Stimulated activated CD4-positive, alpha-beta T cell treated with anti-CD3 and anti-CD28 coated beads, Interleukin-15, amount 100 ng/mL, for 24 hours (primary cell): ENCODE measurements at places on chromosomes 16 and 17.

GRCh38 chr16:1789643-1790045 is 3.9 kb downstream of the IGFALS start:
- DNase-seq = peak; percentile 1

GRCh38 chr17:31158746-31159377 is 64.1 kb downstream of the NF1 start:
- no peak for DNase-seq

GRCh38 chr16:65119901-65120401 is 1.9 kb downstream of the CDH11 start:
- DNase-seq = no peak

GRCh38 chr16:1596516-1596915 is 15.4 kb downstream of the IFT140 start:
- no peak for DNase-seq

DNA sequence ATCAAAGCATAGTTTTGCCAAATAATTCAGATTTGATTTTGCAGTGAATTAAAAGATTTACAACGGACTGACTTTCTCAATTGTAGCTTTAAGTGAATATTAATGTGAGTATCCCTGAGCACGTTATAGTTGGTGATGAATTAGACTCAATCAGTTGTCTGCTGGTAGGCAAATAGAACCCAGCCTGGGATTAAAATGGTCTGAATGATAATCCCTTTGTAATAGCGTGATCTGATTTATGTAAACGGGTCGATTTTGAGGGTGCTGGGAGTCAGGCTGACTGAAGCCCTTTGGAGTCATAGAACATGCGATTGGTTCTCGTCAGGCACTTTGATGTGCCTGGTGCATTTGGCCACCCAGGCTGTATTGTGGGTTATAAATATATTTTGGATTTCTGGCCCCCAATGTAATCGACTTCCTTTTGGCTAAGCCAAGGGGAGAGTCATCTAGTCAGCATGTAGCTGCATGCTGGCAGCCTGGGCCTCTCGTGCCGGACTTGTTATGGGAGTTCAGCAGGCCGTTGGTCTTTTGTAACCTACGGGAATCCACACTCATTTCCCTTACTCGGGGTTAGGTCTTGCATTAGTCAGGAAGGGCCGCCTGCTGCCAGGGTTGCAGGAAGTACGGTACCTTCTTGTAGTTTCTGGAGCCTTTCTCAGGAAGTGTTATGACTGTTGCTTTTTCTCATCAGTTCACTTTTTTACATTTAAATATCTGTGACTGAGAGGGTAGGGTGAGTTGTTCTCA is 5.4 kb downstream of the PGS1 start:
- peak; percentile 83 for DNase-seq

DNA sequence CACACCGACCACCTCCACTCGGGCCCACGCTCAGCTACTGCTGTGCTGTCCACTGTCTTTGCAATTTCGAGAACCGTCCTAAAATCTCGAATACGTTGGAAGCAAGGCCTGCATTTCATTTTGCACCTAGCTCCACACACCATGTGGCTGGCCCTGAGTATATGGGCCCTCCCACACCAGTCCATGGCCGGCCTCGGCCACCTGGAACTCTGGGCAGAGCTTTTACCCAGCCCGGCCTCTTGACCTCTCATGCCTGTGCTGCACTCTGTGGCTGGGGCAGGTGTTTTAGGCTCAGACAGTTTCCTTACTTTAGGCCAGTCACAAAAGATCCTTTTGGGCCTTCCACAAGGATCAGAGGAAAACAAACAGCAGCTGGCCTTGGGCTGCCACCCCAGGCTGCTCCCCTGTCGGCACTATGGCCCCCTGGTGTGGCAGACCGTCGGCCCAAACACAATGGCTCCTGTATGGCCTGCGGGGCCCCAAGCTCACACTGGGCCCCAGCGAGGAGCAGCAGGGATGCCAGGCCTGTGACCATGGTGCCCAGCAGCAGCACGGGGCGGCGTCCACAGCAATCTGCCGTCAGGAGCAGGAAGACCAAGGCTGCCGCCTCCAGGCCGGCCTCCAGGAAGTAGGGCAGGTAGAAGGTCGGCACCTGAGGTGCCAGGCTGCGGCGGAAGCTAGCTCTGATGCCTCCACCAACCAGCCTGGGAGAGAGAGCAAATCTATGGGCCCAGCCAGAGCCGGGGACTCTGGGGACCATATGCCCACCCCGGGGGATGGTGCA is 2.5 kb downstream of the SLC22A31 start:
- DNase-seq = no peak

- no peak for DNase-seq
These were observed 17.7 kb downstream of the SLC38A8 start for GRCh38 chr16:84024854-84025253.

DNA sequence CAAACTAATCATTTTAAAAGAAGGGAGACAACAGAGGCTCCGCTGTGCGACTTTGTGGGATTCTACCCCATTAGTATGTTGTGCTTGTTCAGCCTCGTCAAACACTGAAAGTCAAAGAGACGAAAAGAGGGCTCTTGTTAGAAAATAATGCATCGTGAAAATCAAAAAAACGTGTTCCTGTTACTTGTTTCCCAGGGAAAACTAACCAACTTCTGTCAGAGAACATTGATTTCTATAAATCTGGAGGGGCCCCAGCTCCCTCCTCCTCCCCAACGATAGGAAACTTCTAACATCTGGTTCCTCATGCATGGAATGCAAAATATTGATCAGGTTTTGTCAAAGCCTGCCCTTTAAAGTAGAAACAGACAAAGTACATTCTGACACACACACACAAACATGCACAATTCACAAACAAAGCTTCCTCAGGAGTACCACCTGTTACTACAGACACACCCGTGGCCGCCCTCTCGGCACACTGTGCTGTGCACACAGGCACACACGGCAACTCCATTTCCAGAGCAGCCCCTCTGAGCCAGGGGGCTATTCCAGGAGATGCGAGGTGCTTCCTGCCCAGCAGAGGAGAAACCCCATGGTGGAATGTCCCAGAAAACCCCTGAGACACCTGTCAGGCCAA is 151.3 kb downstream of the ZFHX3 start:
- DNase-seq = no peak

- no peak for DNase-seq
These were observed 51.0 kb downstream of the CNOT1 start for GRCh38 chr16:58578642-58579041.

- no peak for DNase-seq
These were observed 11.0 kb upstream of the KRT19 start for GRCh38 chr17:41539071-41539492.

DNA sequence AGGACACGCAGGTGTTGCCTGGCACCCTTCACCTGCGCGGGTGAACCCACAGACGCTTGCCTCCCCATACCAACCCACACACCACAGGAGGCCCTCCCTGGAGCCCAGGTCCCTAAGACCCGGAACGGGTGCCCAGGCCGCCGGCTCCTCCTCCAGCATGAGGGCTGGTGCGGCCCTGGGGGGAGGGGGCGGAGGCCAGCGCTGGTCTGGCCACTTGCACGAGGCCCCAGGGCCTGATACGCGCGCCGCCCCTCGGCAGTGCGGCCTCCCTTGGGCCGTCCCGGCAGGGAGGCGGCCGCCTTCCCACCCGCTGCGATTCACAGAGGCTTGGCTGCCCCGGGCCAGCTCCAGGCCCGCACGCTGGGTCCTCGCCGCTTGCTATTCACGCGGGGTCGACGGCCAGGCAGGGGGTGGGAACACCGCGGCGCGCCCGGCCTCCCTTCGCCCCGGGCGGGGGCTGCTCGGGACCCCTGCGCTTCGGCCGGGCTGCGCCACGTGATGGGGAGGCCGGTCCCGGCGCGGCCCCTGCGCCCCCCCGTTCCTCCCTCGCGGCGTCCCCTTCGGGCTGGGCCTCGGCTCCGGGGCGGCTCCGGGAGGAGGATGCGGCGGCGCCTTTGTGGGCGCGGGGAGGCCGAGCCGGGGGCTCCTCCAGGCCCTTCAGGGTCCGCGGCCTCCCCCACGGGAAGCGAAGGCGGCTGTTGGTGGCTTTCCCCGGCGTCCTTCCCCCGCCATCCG is 685 bp downstream of the FASN start:
- peak; percentile 56 for DNase-seq

DNA sequence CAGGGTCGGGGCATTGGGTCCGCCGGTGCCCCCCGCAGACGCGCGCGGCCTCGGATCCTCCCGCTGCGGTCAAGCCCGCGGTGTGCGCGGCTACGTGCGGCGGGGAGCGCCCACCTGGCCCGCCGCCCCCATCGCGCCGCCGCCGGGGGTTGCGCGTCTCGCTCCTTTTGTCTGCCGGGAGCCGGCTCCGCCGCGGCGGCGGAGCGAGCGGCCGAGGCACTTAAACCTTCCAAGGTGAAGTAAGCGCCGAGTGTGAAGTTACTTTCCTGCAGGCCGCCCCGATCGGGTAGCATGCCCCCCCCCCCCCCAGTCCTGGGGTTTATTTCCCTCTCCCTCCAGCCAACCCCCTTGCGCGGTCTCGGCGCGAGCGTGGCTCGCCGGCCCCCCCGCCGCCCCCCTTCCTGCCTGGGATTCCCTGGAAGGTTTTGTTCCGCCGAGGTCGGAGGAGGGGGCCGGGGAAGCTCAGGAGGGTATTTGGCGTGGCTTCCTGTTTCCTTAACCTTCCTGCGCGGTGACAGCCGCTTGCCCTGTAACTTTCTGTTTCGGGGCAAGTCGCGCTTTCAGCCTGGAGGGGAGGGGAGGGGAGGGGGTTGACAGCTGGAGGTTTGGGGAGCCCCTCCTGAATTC is 56.6 kb upstream of the GSE1 start:
- peak; percentile 77 for DNase-seq

- peak; percentile 72 for DNase-seq
These were observed 1.9 kb upstream of the CPD start for GRCh38 chr17:30376621-30377452.

DNA sequence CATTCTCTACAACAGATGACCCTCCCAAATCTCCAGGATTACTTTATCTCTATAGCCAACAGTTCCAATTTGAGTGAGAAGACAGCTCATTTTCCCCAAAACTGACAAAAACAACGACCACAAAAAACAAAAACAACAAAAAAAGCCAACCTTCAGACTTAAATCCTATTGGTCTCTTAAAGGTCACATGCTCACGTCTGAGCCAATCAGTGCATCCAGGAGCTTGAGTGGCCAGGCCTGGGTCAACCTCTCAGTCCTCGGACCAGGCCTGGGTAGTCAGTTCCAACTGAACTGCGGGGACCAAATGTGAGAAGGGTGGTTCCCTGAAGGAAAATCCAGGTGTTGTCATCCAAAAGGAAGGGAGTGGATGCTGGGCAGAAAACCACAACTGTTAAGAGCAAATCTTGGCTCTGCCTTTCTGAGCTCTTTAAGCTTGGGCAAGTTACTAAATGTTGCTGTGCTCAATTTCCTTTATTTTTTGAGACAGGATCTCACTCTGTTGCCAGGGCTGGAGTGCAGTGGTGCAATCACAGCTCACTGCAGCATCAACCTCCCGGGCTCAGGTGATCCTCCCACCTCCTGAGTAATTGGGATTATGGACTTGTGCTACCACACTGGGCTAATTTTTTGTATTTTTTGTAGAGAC is 43.0 kb upstream of the MSI2 start:
- no peak for DNase-seq

GRCh38 chr16:89458967-89459366 is 31.4 kb downstream of the ANKRD11 start:
- DNase-seq = no peak

GRCh38 chr17:59623151-59623550 is 3.5 kb downstream of the CLTC start:
- DNase-seq = no peak
